Fibroblast of lung (primary cell): ENCODE measurements at places on chromosomes 2 and 18. TPM values are rescaled to one million over a fixed set of nuclear protein-coding genes. Genes with fewer than 3 reads are reported as not detected.
A peak's percentile ranks its signal among the peaks of the same experiment; 100 is the strongest.

- no peak overlapping the region for H3K27ac ChIP-seq
- no peak overlapping the region for H3K4me3 ChIP-seq
- no peaks in the 10 kb centered on the region for H3K36me3 ChIP-seq
Observed at GRCh38 chr2:74007711-74008110, 23.0 kb downstream of the TET3 start.

DNA sequence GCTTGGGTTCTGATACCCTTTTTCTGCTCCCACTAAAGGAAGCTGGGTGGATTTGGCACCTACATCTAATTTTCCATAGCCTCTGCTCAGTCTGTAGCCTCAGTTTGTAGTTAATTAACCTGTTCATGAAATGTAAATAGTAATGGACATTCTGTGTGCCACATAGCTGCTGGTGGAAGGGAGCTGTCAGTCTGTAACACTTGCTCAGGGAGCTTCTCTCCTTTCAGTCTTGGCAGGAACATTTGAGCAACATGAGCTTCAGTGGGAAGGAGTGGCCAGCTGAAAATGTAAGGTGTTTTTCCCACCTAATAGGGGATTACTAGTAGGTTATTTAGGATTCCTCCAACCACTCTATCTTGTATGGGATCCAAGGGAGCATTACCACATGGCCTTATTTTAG is 203.4 kb downstream of the ASXL3 start:
- no peaks in the 10 kb centered on the region for H3K36me3 ChIP-seq
- no peak overlapping the region for H3K27ac ChIP-seq
- H3K4me3 ChIP-seq, result no peak overlapping the region
- no peaks in the 10 kb centered on the region for H3K27me3 ChIP-seq

- DNase-seq, result no peak
- no peak overlapping the region for H3K4me3 ChIP-seq
- no peaks in the 10 kb centered on the region for H3K27me3 ChIP-seq
Observed at GRCh38 chr2:119304847-119305246, 61.8 kb downstream of the C2orf76 start.

GRCh38 chr2:35298493-35298892 is 1057.1 kb upstream of the CRIM1 start:
- H3K4me3 ChIP-seq, result no peak overlapping the region
- no peaks in the 10 kb centered on the region for H3K36me3 ChIP-seq
- no peak overlapping the region for H3K27ac ChIP-seq
- DNase-seq, result peak; percentile 91
- H3K4me1 ChIP-seq, result no peaks in the 10 kb centered on the region
- H3K27me3 ChIP-seq, result no peaks in the 10 kb centered on the region

GRCh38 chr2:79131687-79132086 is 11.4 kb downstream of the REG1A start:
- no peaks in the 10 kb centered on the region for H3K4me1 ChIP-seq
- no peaks in the 10 kb centered on the region for H3K27me3 ChIP-seq

DNA sequence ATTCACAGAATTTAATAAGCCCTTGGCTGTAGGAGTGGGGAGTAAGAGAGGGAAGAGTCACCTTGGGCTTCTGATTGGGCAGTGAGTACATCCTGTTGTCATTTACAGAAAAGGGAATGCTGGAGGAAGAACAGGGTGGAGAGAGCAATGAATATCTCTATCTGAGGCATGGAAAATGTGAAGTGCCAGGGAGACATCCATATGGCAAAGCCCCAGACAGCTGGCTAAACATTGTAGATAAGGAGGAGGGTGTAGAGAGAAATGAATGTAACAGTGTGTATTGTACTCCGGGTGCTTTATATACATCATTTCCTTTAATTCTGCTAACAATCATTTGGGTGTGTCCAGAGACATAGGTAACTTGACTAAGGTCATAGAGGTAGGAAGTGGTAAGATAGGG is 103.5 kb downstream of the UPP2 start:
- no peaks in the 10 kb centered on the region for H3K36me3 ChIP-seq
- H3K27me3 ChIP-seq, result no peaks in the 10 kb centered on the region
- H3K27ac ChIP-seq, result no peak overlapping the region
- no peak overlapping the region for H3K4me3 ChIP-seq
- no peak for DNase-seq
- no peaks in the 10 kb centered on the region for H3K4me1 ChIP-seq

- H3K27me3 ChIP-seq, result no peaks in the 10 kb centered on the region
- H3K4me3 ChIP-seq, result no peak overlapping the region
- no peak overlapping the region for H3K27ac ChIP-seq
- no peaks in the 10 kb centered on the region for H3K36me3 ChIP-seq
Observed at GRCh38 chr18:27793013-27793785, 383.7 kb downstream of the CDH2 start.

DNA sequence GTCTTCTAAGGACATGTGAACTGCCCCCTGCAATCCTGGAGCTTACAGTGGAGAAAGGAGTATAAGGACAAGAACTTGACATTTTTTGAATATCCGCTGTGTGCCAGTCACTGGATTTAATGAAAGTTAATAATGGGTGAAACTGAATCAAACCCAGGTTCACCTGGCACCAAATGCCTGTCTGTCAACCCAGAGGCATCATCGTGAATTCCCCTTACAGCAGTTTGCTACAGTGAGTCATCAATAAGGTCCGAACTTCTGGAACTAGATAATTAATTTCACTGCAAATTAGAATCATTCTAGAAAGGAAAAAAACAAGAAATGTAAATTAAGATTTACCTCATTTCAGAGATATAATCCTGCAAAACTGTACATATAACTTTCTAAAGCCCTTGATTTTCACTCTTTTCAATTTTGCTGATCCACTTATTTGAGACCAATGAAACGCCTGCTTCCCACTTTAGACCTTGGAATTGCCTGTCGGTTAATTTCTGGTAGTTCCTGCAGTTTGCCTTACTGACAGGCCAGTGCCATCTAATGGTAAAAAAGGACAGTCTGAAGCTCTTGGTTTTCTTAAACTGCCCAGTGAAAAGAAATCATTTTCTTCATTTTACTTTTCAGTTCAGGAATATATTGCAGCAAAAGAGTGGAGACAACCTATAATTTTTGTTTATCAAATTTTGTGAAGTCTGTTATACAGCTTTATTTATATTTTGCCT is 8.2 kb downstream of the DSG2 start:
- H3K36me3 ChIP-seq, result no peaks in the 10 kb centered on the region
- H3K4me3 ChIP-seq, result no peak overlapping the region
- no peaks in the 10 kb centered on the region for H3K27me3 ChIP-seq
- DNase-seq, result peak; percentile 47
- H3K4me1 ChIP-seq, result no peaks in the 10 kb centered on the region
- H3K27ac ChIP-seq, result no peak overlapping the region

DNA sequence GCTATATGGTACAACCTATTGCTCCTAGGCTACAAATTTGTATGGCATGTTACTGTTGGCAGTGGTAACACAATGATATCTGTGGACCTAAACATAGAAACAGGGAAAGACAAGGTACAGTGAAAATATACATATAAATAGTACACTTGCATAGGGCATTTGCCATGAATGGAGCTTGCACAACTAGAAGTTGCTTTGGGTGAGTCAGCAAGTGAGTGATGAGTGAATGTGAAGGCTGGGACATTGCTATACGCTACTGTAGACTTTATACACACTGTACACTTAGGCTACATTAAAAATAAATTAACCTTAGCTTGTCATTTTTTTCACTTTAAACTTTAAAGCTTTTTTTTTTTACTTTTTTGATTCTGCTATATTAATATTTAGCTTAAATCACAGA is 500.0 kb upstream of the SETBP1 start:
- no peaks in the 10 kb centered on the region for H3K36me3 ChIP-seq
- peak; percentile 86 for DNase-seq
- no peak overlapping the region for H3K27ac ChIP-seq
- no peak overlapping the region for H3K4me3 ChIP-seq
- no peaks in the 10 kb centered on the region for H3K27me3 ChIP-seq

DNA sequence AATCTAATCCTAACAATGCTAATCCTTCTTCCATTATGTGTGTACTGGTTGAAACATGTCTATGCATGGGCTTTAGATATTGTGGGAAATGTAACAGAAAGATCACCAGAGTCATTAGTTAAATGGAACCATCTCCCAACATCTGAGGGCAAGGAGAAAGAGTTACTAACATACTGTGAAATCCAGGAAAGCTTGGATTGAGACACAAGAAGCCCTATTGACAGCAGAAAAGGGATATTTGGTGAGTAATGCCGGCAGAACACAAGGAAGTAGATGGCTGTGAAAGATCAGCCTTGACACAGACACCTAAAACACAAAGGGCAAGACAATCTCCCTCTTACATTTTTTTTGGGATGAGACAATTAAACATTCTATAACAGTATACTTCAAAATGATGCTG is 28.5 kb upstream of the LAMA1 start:
- no peaks in the 10 kb centered on the region for H3K36me3 ChIP-seq
- no peak overlapping the region for H3K4me3 ChIP-seq
- no peaks in the 10 kb centered on the region for H3K27me3 ChIP-seq
- no peak for DNase-seq
- H3K27ac ChIP-seq, result no peak overlapping the region

DNA sequence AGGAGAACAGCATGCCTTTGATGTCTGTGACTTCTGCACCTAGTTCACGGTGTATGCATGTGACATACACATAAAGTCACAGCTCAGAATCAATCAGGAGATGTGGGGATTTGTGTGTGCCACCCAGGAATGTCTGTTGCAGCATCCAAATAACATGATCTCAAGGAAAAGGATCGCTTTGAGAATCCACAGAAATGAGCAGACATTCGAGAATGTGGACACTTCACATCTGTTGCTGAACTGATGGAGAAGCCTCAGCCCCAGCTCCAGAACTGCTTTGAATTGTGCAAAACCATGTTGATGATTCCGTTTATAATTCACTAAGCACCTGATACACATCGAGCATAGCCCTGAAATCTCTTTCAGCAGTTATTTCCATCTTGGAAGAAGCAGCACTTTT is 208.6 kb downstream of the CMPK2 start:
- no peaks in the 10 kb centered on the region for H3K4me1 ChIP-seq
- no peak for DNase-seq
- H3K4me3 ChIP-seq, result no peak overlapping the region
- no peaks in the 10 kb centered on the region for H3K27me3 ChIP-seq

DNA sequence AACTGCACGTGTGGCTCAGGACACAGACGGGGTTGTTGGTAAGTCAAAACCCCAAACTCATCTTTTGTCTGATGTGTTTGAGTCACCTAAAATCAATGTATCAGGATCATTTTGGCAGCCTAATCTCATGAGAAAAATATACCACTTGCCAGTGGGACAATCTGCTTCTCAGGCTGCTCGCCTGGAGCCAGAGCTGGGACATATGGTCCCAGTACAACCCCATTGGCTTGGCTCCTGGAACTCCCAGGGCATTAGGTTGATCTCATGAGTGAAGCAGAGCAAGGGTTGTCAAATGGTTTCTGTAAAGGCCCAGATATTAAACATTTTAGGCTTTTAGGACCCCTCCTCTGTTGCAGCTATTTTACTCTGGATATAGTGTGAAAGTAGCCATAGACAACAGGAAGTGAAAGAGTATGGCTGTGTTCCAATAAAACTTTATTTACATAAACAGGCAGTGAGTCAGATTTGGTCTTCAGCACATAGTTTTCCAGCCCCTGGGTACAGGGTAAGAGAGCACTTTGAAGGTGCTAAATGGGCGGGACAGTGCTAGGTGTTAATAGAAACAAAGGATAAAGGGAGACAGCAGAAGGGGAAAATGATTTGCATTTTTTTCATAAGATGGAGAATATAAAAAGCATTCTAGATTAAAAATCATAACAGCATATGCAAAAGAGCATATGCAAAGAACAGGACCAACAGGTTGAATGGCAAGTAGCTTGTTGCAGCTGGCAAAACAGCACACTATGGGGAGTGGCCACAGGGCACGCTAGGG is 290.8 kb downstream of the KCNS3 start:
- H3K27me3 ChIP-seq, result no peaks in the 10 kb centered on the region
- H3K4me3 ChIP-seq, result no peak overlapping the region
- no peak overlapping the region for H3K27ac ChIP-seq
- H3K36me3 ChIP-seq, result no peaks in the 10 kb centered on the region
- peaks cover 3% of the 10 kb centered on the region for H3K4me1 ChIP-seq

DNA sequence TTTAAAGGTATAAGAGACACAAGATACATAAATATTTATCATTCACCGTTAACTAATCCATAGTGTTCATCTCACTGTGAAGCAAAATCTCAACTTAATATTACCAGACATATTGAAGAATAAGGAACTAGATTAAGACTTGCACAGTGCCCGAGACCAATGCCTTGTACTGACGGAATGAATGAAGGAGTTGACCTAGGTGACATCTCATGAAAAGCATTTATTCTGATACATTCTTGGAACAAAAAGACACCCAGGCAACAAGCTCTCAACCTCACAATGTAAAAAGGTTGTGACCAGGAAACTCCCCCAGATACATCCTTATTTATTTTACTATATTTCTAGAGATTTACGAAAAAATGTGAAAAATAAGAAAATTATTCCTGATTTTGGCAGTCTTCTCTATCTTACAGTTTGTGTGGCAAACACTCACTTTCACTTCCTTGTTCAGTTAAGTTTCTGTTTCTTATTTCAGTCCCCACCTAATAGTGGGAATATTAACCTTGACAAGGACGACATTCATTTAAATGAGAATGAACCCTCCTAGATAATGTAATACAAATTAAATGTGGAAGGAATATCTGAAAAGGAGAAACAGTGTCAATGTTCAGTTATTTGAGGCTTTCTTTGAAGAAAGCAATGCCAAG is 28.4 kb downstream of the M1AP start:
- H3K4me1 ChIP-seq, result no peaks in the 10 kb centered on the region
- H3K4me3 ChIP-seq, result no peak overlapping the region
- no peaks in the 10 kb centered on the region for H3K36me3 ChIP-seq
- H3K27ac ChIP-seq, result no peak overlapping the region
- peaks cover 20% of the 10 kb centered on the region for H3K27me3 ChIP-seq

DNA sequence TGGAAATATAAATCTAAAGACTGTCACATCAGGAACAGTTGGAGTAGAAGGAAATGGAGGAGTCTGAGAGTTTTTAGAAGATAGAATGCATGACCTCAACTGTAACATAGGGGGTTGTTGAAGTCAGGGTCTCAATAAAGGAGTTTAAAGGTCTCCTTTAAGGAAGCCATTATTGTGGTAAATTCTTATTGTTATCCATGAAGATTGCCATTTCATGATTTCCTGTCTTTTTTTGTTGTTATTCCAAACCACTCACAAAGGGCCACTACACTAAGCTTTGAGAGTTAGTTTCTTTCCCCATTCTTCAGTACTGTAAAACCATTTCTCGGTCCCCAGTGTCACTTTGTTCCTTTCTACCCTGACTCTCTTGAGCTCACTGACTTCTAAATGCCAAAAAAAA is 134.0 kb downstream of the DTNA start:
- no peak overlapping the region for H3K4me3 ChIP-seq
- H3K36me3 ChIP-seq, result no peaks in the 10 kb centered on the region
- H3K4me1 ChIP-seq, result no peaks in the 10 kb centered on the region
- DNase-seq, result no peak

The ATL2 gene
- total RNA-seq, result 62.1 and 70.7 TPM in 2 replicates

The C2orf92 gene
- total RNA-seq, result 0.77 and 0.99 TPM in 2 replicates

The CCDC178 gene
- under 0.01 and 0.17 TPM in 2 replicates for total RNA-seq

The RPRM gene
- not detected in 2 replicates for total RNA-seq

The MEP1B gene
- under 0.01 TPM in 2 replicates for total RNA-seq

The REV1 gene
- 32.1 and 39.3 TPM in 2 replicates for total RNA-seq

The C2orf80 gene
- not detected in 2 replicates for total RNA-seq
